ENCODE measurements at places on chromosomes 7 and 10. TPM values are rescaled to one million over a fixed set of nuclear protein-coding genes. Genes with fewer than 3 reads are reported as not detected.
A peak's percentile ranks its signal among the peaks of the same experiment; 100 is the strongest.

Gene LIPK
- total RNA-seq, result not detected

DNA sequence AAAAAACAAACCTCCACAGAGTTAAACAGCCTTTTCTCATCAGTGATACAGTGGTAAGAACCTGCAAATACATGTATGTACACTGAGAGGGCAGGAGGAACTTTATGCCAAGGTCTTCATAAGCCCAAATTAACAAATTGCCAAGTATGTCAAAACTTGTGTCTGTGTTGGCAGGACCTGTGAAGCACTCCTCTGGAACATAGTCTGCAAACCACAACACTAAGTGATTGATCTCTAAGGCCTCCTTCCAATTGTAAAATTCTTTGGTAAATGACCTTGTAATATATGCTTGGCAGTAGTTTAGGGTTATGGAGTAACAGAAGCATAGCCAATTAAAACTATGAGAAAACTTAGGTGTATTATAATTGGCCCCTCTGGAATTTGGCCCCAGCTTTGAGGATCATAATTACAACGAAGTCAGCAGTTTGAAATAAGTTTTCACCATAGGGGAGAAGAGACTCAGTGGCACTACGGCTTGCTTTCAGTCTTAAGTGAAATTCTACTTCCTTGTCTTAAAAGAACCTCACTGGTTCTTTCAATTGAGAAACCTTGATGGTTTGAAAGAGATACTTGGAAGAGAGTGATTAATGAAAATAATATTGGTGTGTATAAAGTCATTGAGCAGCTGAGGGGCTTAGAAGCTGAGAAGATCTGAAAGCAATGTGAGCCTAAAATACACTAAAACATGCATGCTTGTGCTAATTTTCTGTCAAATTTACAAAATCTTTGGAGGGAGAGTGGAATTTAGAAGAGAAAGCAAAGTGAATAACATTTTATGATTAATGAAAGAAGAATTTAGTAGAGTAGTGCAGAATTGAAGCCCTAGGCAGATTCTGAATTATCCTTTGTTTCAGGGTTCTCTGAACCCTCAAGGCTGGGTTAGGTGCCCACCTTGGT lies 57.6 kb downstream of the CNNM2 start:
- no peak for DNase-seq
- H3K27ac ChIP-seq, result peak overlapping the region; percentile 11
- no peaks in the 10 kb centered on the region for H3K27me3 ChIP-seq
- peaks cover 11% of the 10 kb centered on the region for H3K4me1 ChIP-seq
- H3K4me3 ChIP-seq, result no peak overlapping the region

DNA sequence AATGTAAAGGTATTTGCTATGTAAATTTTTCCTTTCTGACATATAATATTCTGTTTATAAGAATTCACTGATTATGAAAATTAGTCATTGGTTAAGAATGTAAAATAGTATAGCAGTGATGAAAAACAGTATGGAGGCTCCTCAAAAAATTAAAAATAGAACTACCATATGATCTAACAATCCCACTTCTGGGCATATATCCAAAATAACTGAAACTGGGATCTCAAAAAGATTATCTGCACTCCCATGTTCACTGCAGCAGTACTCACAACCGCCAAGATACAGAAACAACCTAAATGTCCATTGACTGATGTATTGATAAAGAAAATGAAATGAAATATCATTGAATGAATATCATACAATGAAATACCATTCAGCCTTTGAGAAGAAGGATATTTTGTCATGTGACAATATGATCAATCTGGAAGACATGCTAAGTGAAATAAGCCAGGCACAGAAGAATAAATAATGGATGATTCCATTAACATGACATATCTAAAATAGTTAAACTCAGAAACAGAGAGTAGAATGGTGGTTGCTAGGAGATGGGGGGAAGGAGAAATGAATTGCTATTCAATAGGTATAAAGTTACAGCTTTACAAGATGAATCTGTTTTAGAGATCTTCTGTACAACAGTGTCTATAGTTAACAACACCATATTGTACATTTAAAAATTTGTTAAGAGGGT lies 14.0 kb downstream of the C10orf88 start:
- peaks cover 32% of the 10 kb centered on the region for H3K4me1 ChIP-seq
- no peak for DNase-seq
- H3K36me3 ChIP-seq, result peaks cover 21% of the 10 kb centered on the region
- no peaks in the 10 kb centered on the region for H3K27me3 ChIP-seq
- peak overlapping the region; percentile 97 for H3K27ac ChIP-seq

DNA sequence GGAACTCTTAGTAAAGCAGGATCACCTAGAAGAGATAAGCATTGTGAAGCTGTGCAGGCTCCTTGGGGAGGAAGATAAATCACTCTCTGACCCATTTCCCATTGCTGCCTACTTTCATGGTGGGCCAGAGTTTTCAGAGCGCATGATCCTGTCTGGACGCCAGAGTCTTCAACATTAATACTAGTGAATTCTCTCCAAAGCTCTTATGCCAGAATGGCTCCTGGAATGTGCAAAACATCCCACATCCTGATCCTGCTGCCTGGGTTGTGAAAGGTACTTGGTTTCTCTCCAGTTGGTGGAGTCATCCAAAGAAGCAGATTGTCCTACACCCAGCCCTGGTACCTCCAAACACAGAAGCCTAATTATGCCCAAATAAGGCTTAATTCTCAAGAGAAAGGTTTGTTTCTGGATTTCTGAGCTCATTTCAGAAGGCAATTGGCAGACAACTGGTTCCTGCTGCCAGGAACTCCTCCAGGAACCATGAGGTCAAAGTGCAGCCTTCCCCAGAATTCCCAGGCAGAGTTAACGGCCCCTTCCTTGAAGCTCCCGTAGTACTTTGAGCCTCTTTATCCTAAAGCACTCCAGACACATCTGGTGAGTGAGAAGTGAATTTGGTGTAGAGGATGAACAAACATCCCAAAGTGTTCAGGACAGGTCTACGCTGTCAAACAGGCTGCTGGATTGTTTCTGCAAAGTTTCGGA lies 495.2 kb downstream of the PLXNA4 start:
- DNase-seq, result no peak
- peaks cover 2% of the 10 kb centered on the region for H3K27me3 ChIP-seq
- H3K4me1 ChIP-seq, result peaks cover 2% of the 10 kb centered on the region
- no peaks in the 10 kb centered on the region for H3K36me3 ChIP-seq
- no peak overlapping the region for H3K27ac ChIP-seq

DNA sequence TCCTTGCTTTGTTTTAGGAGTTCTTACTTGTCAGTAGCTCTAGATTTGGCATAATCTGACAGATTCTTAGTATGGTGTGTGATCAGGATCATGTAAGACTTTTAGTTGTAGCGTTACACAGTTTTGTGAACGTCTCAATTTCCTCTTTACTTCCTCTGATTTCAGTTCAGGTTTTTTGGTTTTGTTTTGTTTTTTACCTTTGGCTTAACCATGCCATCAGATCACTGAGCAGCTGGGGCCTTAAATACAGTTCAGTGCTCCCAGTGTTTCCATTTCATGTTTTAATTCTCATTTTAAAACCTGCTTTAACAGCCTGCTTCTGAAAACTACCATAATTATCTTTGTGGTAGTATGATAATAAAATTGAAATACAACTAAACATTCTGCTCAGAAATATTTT lies 27.2 kb upstream of the ARMS2 start:
- peaks cover 2% of the 10 kb centered on the region for H3K4me1 ChIP-seq
- no peak overlapping the region for H3K27ac ChIP-seq

DNA sequence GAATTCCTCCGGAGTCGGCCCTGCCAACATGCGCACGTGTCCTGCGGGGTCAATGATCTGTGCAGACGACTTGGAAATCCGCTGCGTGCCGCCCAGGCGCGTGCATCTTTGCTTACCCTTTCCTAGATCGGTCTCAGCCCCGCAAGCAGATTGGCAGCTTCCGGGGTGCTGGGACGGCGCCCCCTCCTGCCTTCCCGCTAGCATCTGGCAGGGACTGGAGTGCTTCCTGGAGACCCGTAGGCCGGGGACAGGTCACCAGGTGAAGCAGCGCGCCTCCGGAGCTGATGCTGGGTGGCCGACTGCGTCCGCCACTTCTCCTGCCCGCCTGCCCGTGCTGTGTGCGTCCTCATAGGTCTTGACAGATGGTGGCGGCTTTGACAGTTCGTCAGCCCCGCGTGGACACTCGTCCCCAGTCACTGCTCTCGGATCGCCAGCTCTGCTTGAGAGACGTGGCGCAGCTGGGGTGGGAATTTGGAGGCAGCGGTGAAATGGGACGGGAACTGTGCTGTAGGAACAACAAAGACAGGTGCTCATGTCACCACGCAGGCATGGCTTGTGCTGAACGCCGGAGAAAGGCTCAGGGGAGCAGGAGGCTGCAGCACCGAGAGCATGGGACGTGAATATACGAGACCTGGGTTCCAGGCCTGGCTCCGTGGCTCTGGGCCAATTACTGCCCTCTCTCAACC lies 21.9 kb upstream of the KCNK18 start:
- H3K27me3 ChIP-seq, result peaks cover 59% of the 10 kb centered on the region
- no peak for DNase-seq
- H3K4me3 ChIP-seq, result peak overlapping the region; percentile 75
- peaks cover 12% of the 10 kb centered on the region for H3K4me1 ChIP-seq

Gene ELAPOR2
- 25.7 TPM for total RNA-seq

Data from osteocyte (in vitro differentiated cells).